NCI-H1092 (cell line): ENCODE measurements at places on chromosomes 11 and 22.

DNA sequence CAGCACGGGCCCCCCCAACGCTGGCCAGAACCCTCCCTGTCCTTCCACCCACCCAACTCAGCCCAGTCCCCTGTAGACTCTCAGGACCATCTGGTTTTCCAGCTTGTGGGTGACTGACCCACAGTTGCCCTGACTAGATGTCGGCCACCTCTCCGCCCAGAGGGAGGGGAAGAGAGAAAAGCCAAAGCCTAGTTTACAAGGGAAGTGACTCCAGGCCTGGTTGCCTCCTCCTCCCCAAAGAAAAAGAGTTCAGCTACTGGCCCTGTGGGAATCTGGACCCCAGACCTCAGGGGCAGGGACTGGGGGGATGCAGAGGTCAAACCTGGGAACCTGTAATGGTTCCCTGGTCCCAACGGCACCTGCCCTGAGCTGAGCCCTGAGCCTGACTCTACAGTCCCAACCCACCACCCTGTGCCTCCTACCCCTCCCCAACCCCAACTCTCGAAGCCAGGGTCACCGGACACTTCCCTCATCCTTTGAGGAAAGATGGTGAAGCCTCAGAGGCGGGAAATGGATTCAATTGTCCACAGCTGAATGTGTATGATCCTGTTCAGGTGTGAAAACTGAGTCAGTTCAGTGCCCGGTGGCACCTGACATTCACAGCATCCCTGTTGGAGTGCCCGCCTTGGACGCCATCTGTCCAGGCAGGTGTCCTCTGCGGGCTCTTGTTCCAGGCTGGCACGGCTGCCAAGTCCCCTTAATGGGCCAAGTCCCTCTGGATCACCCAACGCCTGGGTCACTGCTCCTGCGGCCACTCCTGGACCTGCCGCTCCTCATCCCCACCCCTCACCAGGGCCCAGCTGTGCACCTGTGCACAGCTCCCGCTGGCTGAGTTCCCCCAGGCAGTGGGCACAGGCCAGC, 21.0 kb upstream of the WNT7B start:
- DNase-seq, result no peak

- DNase-seq, result no peak
These were observed 655.1 kb upstream of the ARHGAP42 start for GRCh38 chr11:100031973-100032372.

DNA sequence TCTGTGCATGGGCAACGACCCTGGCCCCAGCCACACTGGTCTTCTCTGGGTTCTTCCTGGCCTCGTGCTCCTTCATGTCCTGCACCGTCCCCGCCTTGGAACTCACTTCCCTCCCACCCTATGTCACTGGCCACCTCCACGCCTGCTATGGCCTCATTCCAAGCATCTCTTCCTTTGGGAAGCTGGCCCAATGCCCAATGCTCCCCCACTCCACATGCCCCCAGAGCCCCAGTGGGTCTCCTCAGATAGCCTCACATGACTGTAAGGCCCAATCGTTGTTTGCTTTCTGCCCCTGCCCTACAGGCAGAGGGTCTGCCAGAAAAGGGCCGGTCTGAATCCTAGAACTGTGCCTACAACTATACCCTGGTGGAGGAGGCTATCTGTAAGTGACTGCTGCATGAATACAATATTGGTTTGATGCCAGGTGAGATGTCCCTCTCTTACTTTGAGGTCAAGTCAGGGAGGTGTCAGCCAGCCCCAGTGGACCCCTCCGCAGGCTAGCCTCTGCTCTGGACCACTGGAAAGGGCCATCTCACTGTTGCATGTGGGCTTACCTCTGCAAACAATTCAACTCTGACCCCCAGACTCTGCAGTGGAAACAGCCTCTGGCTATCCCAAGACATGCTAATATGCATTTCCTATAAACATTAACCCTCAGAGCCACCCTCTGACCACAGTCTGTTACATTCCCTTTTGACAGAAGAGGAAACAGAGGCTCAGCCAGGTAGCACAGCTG, 2.1 kb upstream of the GNAZ start:
- no peak for DNase-seq

DNA sequence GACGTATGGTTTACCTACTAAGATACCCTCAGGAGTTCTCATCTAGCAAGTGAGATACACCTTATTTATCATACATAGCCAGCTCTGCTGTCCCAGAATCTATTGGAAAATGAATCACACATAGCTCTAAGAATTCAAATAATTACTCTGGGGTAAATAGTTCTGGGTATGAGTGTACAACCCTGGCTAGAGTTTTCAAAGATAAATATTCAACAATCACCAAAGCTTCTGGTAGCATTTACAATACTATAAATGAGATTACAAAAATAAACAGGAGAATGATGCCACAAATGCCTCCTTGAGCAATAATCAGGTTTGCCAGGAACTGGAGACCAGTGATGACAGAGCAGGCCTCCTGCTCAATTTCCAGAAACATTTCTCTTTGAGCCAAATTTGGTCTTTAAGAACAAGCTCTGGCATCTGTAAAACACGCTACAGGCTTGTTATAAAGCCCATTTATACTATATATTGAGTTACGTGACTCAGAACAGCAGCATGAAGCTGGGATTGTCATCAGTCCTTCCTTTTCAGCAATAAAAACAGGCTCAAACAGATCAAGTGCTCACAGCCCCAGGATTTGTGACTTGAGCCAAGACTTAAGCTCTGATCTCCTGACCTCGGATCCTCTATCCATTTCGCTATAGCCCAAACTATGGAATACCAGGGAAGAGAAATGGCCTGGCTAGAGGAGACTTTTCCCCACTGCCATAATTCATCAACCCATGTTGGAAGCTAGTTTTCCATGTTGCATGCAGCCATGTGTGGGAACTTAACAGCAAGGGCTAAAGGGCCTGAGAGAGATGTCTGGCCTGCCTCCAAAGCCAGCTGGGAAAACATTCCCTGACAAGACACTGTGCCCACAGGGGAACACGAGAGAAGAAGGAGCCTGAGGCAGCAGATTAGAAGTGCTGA, 19.7 kb downstream of the RAB30 start:
- peak; percentile 10 for DNase-seq

GRCh38 chr11:13674799-13675509, 6.5 kb downstream of the FAR1 start:
- DNase-seq, result no peak

DNA sequence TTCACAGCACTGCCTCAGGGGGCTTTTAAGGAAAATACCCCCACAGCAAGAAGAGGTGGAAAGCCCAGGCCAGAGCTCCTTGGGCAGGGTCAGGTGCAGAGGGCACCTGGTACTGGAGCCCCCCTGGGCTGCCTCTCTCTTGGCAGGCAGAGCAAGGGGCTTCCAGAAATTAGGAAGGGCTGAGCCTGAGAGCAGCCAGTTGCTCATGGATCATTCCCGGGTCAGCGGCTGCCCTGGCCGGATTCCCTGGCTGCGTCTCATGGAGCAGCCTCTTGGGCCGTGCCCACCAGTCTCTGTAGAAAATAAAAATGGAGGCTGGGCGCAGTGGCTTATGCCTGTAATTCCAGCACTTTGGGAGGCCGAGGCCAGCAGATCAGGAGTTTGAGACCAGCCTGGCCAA, 10.3 kb upstream of the OMP start:
- DNase-seq, result no peak

DNA sequence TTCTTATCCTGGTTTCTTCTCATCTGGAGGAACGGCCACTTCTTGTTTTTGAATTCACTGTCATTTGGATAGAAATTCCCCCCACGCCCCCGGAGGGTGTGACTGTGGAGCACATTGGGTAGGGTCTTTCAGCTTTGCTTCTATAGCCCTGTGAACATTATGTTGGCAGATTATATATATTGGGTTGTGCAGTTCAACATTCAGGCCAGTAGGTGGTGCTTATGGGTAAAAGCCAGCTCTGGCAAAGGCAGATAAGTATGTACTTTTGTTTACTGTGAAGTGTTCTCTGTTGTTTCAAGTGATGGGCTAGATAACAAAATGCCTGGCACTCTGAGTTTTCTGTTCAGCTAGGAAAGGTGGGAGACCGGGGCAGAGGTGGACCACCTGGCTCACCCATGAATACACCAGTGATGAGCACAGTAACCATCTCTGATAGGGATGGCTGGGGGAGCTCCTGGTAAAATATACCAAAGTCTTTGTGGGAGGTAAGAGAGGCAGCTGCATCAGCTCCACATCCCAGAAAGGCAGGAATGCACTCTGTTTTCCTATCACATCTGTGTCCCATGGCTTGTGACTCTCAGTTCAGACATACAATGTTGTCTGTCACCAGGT, 1348.2 kb upstream of the RAG2 start:
- DNase-seq, result no peak

DNA sequence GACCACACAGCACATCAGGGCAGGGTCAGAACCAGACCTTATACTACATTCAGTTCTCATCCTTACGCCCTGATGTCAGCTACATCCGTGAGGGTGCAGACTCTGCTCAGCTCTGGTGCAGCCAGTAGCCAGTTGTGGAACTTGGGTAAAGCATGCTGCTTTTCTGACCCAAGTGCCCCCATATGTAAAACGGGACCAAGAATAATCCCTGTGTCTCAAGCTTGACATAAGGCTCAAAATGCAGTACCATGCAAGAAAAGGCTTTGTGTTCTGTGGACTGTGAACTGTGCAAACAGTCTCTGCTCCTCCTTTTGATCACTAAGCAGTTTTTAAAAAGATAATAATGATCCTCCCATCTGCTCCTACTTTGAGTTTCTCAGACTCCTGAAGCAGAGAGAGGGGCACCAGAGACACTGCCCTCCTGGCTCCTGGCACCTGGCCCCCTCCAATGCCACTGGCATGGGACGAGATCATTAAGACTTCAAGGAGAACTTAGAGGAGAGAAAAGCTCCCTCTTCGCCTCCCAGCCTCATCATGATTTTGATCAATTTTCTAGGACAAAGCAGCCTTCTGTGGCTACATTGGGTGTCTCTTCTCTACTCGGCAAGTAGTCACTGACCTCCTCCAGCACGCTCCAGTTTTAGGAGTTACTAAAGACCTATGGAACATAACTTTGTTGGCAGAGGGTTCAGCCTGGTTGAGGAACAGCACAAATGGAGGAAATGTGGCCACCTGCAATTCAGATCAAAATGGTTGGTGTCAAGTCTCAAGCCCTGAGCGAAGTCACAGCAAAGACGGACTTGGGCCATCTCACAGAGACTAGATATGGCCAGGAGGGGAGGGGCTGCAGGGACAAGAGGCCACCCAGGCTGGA, 23.9 kb downstream of the IL10RA start:
- DNase-seq, result no peak

- DNase-seq, result peak; percentile 33
These were observed 34.1 kb downstream of the MB start for GRCh38 chr22:35582861-35583670.

DNA sequence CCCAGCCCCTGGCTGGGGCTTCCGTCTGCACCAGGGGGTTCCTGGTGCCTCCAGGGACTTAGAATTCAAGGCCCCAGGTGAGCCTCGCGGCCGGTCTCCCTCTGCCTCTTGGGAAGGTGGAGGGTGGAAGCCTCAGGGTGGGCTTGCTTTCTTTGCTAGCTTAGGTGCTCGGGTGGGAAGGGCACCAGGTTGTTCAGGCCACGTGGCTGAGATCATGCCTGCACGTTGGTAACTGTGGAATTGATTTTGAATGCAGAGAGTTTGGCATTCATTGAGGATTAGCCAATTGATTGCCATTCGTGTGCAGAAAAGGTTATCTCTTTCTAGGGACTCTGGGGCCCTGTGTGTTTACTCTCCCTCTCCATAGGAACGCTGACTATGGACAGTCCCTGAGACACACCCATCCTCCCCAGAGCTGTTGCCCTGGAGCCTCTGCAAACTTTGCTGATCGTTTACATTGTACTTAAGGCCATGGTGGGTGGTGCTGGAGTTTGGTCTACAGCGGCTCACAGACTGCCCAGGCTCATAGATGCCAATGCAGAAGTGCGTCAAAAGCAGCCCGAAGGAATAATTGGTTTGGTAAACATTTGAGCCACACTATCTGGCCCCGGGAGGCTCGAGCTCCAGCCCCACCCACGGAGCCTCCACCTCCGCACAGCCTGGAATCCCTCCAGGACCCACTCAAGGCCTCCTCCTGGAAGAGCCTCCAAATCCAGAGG, 1457.7 kb downstream of the BRD1 start:
- no peak for DNase-seq

- no peak for DNase-seq
These were observed 29.3 kb upstream of the PRDM10 start for GRCh38 chr11:130031945-130032344.

- no peak for DNase-seq
These were observed 25.5 kb downstream of the DDI1 start for GRCh38 chr11:104061853-104062521.

DNA sequence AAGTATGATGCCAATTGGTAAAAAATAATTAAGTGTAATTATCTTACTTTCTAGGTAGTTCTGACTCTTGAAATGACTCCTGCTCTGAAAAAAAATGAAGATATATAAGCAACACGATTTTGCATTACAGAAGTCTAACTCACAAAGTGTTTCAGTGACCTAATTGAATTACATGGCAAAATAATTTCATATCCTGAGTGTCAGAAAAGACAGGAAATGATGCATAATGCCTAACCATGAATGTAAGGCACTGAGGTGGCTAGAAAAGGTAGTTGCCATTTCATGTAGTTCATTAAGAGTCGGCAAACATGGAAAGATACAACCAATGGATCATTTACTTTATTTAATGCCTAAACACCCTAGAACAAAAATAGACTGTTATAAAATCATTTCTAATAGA, 113.5 kb downstream of the GUCY1A2 start:
- DNase-seq, result no peak

- no peak for DNase-seq
These were observed 4.8 kb downstream of the DDX10 start for GRCh38 chr11:108669711-108670110.

DNA sequence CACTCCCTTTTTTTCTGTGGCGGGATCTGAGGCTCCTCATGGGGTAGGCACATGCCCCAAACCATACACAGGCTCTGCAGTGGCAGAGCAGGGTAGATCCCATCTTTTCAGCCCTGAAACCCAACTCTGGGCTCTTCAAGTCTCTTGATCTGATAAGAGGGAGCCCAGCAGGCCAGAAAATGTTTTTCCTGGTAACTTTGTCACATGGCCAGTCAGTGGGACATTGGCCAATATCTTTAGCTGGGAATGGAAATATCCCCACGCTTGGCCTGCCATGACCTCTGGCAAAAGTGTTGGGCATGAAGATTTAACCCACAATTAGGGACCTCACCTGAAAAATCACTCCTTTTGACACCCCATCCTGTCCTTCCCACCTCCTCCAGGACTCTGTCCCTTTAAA, 8.1 kb downstream of the INPP5J start:
- no peak for DNase-seq

- no peak for DNase-seq
These were observed 6.6 kb downstream of the OR51F1 start for GRCh38 chr11:4763096-4763495.

GRCh38 chr11:70901951-70902521, 350.3 kb downstream of the SHANK2 start:
- DNase-seq, result no peak

GRCh38 chr22:31275576-31275975, 16.7 kb downstream of the PIK3IP1 start:
- no peak for DNase-seq

DNA sequence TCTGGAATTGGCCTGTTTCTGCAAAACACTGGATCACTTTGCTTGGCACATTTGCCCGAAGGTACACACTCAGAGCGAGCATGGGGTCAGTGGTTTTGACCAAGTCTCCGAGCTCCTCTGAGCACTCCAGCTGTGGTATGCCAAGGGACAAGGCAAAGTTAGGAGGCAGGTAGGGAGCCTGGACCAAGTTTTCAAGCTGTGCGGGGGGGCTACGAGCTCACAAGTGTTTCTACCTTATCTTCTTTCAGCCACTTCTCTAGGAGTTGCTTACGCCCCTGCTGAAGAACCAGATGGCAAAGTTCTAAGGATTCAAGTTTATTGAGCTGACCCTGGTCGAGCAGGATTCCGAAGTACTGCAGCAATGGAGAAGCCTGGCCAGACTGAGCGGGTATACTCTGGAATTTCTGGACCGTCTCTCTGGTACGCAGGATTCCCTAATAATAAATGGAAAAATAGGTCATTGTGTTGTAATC, 54.7 kb upstream of the SLC25A1 start:
- DNase-seq, result no peak
